Ecto neural progenitor cell (in vitro differentiated cells): ENCODE measurements at places on chromosomes 3 and 15.

- DNase-seq, result no peak
Measured at GRCh38 chr3:39193391-39193790, 996 bp upstream of the XIRP1 start.

DNA sequence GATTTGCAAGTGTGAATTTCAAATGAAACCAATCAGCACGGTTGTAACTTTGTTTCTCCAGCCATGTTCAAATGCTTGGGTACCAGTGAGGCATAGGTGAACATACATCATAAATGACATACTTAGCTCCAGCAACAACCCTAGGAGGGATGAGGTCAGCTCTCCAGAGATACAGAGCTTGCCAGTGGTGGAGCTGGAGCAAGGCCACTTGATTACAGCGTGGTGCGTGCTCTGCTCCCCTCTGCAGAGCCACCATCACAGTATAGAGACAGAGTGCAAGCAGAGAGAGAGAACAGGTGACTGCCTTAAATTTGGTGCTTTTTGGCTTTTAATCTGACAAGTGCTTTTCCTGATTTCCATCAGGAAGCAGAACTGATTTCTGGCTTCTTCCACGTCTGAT lies 275.1 kb downstream of the PDZRN3 start:
- DNase-seq, result no peak

DNA sequence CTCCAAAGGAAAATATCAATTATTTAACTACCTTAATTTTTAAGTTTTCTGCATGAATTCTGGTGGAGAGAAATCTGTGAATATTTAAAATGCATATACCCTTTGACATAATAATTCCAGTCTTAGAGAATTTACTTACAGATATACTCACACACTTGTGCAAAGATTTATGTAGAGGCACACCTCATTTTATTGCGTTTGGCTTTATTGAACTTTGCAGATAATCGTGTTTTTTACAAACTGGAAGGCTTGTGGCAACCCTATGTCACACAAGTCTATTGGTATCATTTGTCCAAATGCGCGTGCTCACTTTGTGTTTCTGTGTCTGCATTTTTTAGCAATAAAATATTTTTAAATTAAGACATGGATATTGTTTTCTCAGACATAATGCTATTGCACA lies 81.5 kb downstream of the SENP2 start:
- no peak for DNase-seq

GRCh38 chr3:124780356-124780755 lies 50.1 kb downstream of the UMPS start:
- no peak for DNase-seq

DNA sequence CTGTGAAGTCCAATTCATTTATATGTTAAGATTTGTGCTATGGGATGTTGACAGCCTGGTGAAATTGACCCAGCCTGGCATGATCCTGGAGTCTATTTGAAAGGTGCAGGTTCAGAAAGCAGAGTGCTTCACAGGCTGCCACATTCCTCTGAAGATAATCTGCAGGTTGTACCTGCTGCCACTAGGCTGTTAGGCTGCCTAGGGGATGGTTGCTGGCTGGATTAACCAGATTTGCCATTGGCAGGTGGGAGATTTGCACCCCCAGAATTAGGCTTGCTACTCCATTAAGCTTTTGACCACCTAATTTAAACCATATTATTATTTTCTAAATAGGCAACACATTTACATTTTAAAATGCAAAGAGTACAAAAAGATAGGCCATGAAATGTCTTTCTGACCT lies 85.8 kb upstream of the RASGRP1 start:
- no peak for DNase-seq
